ENCODE measurements at places on chromosomes 1 and 21. TPM values are rescaled to one million over a fixed set of nuclear protein-coding genes. Genes with fewer than 3 reads are reported as not detected.

DNA sequence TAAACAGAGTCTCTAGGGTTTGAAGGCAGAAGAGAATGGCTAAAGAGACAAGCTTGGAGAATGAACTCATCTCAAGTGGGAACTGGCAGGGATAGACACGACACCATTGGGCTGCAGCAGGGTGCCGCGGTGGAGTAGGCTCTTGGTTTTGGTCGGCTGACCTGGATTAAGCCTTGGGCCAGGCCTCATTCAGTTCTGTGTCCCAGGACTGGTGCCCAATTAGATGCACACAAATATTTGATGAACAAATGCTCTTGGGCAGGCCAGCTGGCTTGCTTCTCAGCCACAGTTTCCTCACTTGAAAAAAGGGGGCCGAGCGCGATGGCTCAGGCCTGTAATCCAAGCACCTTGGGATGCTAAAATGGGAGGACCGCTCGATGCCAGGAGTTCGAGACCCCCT, 53.4 kb upstream of the CITED4 start:
- no peak for DNase-seq

DNA sequence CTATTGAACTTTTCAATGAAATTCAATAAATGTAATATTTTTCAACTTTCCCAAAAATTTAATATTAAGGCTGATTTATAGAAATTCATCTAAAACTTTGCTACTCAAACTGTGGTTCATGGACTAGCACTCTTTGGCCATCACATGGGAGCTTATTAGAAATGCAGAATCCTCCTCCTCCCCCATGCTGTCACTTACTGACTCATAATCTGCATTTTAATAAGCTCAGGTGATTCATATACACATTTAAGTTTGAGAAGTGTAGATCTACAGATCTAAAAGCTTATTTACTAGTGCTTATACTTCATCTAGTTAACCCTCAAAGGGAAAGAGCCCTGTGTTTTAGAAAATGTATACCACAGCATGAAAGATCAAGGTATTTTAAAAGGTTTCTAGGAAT, 84.3 kb downstream of the HS2ST1 start:
- DNase-seq: no peak

GRCh38 chr1:203544978-203545816, 51.2 kb downstream of the OPTC start:
- no peak for DNase-seq

The LRRC8B gene
- polyA plus RNA-seq: 10.5 TPM

- DNase-seq: no peak
Observed at GRCh38 chr1:156498432-156499193, 2.0 kb downstream of the MEF2D start.

The PTGFR gene
- 0.35 TPM for polyA plus RNA-seq

DNA sequence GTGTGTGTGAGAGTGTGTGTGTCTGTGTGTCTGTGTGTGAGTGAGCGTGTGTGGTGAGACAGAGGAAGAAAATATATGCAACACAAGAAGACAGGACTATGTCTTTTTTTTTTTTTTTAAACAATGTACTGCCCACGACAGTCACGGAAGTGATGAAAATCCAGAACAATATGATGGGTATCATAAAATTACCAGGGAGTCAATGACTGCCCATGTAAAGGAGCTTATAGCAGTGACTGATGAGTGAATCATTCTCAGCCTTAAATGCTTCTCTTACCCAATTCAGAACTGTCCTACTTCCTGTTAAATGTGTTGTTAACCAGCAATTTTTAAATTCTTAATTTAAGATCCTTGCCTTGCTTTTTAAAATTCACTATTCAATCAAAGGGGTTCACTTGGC, 46.6 kb downstream of the RGS7 start:
- no peak for DNase-seq

DNA sequence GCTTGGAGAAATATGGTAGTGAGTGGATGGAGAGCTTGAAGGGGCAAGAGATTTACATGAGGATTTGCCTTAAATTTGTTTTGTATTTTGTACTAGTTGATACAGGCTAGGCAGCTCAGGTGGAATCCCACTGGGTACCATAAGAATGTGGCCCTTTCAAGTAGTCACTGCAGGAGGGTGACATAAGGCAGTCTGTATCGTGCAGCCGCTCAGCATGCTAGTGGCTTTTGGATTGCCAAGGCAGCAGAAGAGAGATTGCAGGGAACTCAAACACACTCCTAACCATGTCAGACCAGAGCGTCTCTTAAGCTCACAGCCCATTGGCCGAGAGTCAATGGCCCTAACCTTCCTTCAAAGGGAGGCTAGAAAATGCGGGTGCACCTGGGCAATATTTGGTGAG, 420.0 kb downstream of the ADGRL2 start:
- no peak for DNase-seq

The ANKRD65 gene
- 7.1 TPM for polyA plus RNA-seq

- no peak for DNase-seq
Observed at GRCh38 chr21:25054689-25055088, 552.6 kb downstream of the MRPL39 start.

The SPRR2G gene
- polyA plus RNA-seq: not detected

DNA sequence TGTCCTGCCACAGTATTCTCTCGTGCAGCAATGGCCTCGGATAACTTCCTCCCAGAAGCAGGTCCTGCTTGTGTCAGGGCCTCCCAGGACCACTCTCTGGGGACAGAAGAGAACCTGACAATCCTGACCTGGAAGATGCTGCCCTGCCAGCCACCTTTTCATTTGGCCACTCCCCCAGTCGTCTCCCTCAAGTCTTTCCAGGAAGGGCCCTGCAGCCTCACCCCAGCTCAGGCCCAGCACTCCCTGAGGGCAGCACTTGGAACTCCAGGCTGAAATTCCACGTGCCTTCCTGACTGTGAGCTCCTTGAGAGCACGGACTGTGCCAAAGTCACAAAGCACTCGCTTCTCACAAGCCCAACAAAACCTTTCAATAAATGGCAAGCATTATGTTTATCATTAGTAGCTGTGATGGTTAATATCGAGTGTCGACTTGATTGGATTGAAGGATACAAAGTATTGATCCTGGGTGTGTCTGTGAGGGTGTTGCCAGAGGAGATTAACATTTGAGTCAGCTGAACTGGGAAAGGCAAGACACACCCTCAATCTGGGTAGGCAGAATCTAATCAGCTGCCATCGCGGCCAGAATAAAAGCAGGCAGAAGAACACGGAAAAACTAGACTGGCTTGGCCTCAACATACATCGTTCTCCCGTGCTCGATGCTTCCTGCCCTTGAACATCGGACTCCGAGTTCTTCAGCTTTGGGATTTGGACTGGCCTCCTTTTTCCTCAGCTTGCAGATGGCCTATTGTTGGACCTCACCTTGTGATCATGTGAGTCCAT, 2.3 kb upstream of the CLEC20A start:
- no peak for DNase-seq

GRCh38 chr21:38910390-38911067, 104.8 kb downstream of the ETS2 start:
- no peak for DNase-seq

DNA sequence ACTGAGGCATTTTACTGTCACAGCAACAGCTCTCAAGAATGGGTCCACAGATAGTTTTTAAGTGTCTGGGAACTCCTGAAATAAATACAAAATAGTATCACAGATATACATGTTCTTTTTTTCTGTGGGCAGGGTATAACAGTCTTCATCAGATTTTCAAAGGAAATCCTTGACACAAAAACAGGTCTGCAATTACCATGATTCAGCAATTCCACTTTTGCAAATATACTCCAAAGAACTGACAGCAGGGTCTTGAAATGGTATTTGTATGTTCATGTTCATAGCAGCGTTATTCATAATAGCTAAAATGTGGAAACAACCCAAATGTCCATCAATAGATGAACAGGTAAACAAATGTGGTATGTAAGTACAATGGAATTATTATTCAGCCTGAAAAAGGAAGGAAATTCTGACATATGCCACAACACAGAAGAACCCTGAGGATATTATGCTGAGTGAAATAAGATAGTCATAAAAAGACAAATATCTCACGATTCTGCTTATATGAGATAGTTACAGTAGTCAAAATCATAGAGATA, 85.0 kb downstream of the EPS15 start:
- DNase-seq: no peak

DNA sequence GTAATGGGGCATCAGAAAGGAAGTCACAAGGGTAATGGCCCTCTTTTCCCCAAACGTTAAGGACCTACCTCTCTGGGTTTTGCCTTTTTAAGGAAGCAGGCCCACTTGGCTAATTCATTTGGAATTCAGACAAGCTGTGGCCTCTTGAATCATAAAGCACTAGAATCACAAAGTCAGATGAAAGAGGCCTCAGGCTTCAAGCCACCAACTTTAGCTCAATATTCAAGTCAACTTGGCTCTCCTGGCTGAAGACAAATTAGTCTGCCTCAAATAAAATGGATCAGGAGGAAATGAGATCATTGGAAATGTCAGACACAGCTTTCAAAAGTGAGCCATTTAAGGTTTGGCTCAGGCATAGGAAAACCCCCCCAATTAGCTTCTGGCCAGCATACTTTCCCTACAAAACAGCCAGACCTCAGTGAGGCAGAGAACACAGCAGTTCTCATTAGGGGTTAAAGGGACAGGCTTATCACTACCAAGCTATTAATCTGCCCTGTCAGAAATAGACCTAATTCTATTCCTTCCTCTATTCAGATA, 34.3 kb downstream of the SLC35D1 start:
- DNase-seq: peak; percentile 15

The TRPM2 gene
- polyA plus RNA-seq: 1.1 TPM

GRCh38 chr1:20546637-20547036, 5.7 kb upstream of the FAM43B start:
- DNase-seq: no peak

DNA sequence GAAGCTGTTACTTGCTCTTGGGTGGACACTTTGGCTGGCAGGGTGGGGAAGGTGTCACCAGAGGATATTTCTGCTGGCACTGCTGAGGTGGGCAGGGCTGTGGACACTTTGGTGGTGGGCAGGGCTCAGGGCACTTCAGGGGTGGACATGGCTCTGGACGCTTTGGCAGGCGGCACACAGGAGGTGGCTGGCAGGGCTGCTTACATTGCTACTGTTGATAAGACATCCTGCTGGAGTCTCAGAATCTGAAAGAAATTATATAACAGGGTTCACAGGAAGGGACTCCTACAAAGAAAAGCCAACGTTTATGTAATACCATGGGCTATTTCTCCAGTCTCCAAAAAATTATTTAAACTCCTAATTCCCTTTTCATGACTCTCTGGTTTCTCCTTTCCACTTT, 10.2 kb downstream of the SPRR2G start:
- DNase-seq: no peak

The CPLANE2 gene
- polyA plus RNA-seq: 6.0 TPM

DNA sequence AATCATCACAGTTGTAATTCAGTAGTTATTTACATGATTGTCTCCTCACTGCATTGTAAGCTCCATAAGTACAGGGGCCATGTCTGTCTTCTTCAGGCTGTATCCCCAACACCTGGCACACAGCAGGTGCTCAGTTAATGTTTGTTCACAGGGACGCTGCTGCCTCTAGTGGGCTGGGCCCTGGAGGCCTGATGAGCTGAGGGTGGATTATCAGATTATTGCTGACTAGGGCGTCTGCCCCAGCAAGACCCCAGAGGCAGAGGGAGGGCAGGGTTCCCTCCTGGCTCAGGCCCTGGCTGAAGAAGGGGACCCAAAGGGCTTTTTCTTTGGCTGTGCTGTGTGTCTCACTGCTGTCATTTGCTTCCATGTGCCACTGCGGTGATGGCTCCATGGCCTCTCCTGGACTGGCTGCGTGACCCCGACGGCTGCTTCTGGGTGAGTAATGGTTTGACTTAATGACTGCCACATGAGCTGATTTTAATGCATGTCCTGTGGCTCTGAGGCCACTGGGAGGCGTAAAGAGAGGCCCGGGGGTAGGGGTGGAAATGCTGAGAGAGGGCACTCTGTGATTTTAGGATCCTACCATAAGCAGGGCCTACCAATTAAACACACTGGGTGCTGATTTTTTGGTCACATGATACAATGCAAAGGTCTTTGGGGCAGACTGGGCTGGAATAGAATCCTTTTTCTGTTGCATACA, 20.8 kb upstream of the EPB41 start:
- no peak for DNase-seq

The PPM1J gene
- 0.93 TPM for polyA plus RNA-seq

DNA sequence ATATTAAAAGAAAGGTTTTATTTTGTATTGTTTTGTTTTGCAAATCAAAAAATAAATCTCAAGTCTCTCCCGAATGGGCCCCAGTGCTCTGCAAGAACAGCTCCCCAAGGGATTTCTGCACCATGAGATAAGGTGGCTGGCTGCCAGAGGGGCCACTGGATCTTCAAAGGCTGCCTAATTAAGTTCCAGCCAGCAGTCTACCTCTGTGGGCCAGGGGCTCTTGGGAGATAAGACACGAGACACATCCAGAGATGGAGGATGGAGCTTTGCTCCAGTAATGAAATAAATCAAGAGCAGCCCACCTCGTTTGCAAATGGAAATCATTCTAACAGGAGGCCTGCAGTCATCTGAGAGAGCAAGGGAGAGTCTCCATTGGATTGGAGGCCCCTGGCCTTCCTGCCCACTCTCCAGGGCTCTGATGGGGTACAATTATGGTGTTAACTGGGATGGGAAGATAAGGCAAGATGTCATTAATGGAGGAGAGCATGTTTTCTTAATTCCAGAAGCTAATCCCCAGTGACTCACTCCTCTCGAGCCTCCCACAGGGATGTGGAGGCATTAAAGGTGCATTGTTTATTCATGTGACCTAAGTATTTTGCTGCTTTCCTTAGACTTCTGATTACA, 155.2 kb upstream of the KAZN start:
- DNase-seq: no peak

The LRRC71 gene
- 0.26 TPM for polyA plus RNA-seq

GRCh38 chr1:50369830-50370229, 53.4 kb downstream of the DMRTA2 start:
- DNase-seq: no peak

DNA sequence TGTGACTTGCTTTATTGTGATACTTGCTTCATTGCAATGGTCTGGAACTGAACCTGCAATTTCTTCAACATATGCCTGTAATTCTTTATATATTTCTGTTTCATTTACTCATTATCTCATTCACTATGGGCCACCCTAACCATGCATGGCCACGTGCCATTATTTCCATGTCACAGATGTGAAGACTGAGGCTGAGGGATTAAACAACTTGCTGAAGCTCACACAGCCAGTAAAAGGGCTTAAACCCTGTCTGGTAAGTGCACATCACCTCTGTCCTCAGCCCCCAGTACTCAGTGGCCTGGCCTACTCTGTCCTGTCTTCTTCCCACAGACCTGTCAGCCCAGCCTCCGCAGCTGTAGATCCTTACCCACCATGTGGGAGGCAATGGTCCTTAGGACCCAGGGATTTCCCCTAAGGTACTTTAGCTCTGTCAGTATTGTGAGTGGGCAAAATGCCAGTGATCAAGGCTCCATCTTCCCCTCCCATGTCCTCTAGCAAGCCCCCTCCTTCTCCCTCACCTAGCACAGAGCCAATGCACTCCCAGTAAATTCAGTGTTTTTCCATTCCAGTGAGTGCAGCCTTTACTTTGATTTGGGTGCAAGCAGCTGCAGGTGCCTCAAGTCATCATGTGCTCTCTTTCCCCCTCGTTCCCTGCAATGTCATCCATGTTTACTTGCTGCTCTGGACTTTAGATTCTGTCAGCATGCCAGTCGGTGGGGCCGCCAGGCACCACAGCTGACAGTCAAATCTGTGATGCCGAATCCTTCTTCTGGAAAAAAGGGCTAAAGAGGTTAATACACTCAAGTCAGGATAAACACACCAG, 228.2 kb upstream of the PROX1 start:
- no peak for DNase-seq

The CATSPERE gene
- polyA plus RNA-seq: 1.9 TPM

The FNDC5 gene
- polyA plus RNA-seq: 60.6 TPM

The ANKRD45 gene
- polyA plus RNA-seq: 7.0 TPM

The CD53 gene
- polyA plus RNA-seq: 6.7 TPM

All from right renal cortex interstitium (tissue), 3 donors.